ENCODE measurements at places on chromosomes 2 and 18. TPM values are rescaled to one million over a fixed set of nuclear protein-coding genes. Genes with fewer than 3 reads are reported as not detected.

TRIM43 gene
- total RNA-seq: not detected

LYPD6B gene
- 23.6 TPM for total RNA-seq

GCG gene
- total RNA-seq: not detected

CAPN14 gene
- total RNA-seq: 0.12 TPM

CD8B2 gene
- not detected for total RNA-seq

DNAJC5G gene
- total RNA-seq: not detected

AFF3 gene
- 5.6 TPM for total RNA-seq

RTTN gene
- total RNA-seq: 15.9 TPM

DOK6 gene
- total RNA-seq: not detected

RMND5A gene
- total RNA-seq: 9.8 TPM

FAM228B gene
- 12.0 TPM for total RNA-seq

TMEM178A gene
- 0.69 TPM for total RNA-seq

AQP12B gene
- not detected for total RNA-seq

SP5 gene
- not detected for total RNA-seq
